ENCODE measurements at places on chromosomes 12 and 14. TPM values are rescaled to one million over a fixed set of nuclear protein-coding genes. Genes with fewer than 3 reads are reported as not detected.

GRCh38 chr12:112916270-112916669, 9.5 kb downstream of the OAS1 start:
- no peaks in the 10 kb centered on the region for H3K4me1 ChIP-seq
- no peaks in the 10 kb centered on the region for H3K27me3 ChIP-seq
- H3K36me3 ChIP-seq = no peaks in the 10 kb centered on the region
- no peak overlapping the region for H3K4me3 ChIP-seq

GRCh38 chr12:674272-674781, 11.1 kb upstream of the NINJ2 start:
- no peak overlapping the region for H3K4me3 ChIP-seq
- peaks cover 4% of the 10 kb centered on the region for H3K4me1 ChIP-seq
- no peak for DNase-seq
- no peak overlapping the region for H3K27ac ChIP-seq
- no peaks in the 10 kb centered on the region for H3K27me3 ChIP-seq
- no peaks in the 10 kb centered on the region for H3K36me3 ChIP-seq

DNA sequence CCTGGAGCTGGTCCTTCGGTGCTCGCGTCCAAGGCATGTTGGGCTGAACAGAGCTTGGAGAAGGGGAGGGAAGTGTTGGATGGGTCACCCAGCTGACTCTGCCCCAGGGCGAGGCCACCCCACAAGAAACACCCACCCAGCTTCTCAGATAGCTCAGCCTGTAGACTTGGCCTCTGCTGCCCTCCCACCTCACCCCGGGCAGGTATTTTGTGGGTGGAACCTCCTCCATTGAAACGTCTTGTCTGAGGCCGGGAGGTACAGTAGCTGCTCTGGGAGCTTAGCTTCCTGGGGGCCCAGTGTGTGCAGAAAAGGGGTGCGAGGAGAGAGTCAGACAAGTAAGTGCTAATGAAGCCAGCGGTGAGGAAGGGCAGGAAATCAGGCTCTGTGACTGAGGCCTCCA, 54.8 kb upstream of the TSPAN9 start:
- no peak overlapping the region for H3K4me3 ChIP-seq
- H3K36me3 ChIP-seq = no peaks in the 10 kb centered on the region
- H3K27me3 ChIP-seq = no peaks in the 10 kb centered on the region
- H3K27ac ChIP-seq = no peak overlapping the region
- H3K4me1 ChIP-seq = no peaks in the 10 kb centered on the region

GRCh38 chr14:102971314-102971713, 48.9 kb downstream of the AMN start:
- no peak overlapping the region for H3K4me3 ChIP-seq
- H3K4me1 ChIP-seq = no peaks in the 10 kb centered on the region
- no peaks in the 10 kb centered on the region for H3K36me3 ChIP-seq
- H3K27ac ChIP-seq = no peak overlapping the region

DNA sequence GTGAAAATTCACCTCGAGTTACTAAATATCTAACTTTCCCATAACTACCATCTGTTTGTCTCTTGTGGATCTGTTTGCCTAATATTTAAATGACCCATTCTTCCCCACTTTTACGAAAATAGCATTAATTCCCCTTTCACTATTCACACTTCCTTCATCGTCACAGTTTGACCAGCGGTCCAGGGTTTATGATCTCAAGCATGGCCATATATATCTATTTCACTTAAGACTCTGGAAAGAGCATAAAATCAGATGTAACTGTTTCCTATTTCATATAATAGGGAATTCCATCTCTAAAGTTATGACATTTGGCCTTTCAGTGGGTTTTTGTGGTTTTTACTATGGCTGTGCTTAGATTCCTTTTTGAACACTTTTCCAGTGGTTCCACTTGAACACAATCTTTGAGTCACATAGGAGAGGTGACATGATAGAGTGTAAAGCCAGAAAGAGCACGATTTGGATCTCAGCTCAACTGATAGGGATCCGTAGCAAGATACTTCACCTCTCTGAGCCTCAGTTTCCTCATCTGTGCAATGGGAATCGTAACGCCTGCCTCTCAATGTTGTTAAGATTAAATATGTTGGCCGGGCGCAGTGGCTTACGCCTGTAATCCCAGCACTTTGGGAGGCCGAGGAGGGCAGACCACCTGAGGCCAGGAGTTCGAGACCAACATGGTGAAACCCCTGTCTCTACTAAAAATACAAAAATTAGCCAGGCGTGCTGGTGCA, 754 bp upstream of the BCL2L14 start:
- no peak overlapping the region for H3K27ac ChIP-seq
- H3K36me3 ChIP-seq = no peaks in the 10 kb centered on the region
- no peaks in the 10 kb centered on the region for H3K27me3 ChIP-seq
- DNase-seq = no peak
- no peak overlapping the region for H3K4me3 ChIP-seq
- peaks cover 11% of the 10 kb centered on the region for H3K4me1 ChIP-seq

GRCh38 chr14:105123981-105124765, 44.4 kb downstream of the JAG2 start:
- peaks cover 5% of the 10 kb centered on the region for H3K27me3 ChIP-seq
- no peaks in the 10 kb centered on the region for H3K36me3 ChIP-seq
- no peak overlapping the region for H3K4me3 ChIP-seq
- DNase-seq = no peak
- H3K4me1 ChIP-seq = no peaks in the 10 kb centered on the region

- H3K4me3 ChIP-seq = no peak overlapping the region
- H3K4me1 ChIP-seq = peaks cover 22% of the 10 kb centered on the region
- no peak overlapping the region for H3K27ac ChIP-seq
- no peaks in the 10 kb centered on the region for H3K27me3 ChIP-seq
These were observed 86.7 kb downstream of the LRP6 start for GRCh38 chr12:12180136-12180535.

DNA sequence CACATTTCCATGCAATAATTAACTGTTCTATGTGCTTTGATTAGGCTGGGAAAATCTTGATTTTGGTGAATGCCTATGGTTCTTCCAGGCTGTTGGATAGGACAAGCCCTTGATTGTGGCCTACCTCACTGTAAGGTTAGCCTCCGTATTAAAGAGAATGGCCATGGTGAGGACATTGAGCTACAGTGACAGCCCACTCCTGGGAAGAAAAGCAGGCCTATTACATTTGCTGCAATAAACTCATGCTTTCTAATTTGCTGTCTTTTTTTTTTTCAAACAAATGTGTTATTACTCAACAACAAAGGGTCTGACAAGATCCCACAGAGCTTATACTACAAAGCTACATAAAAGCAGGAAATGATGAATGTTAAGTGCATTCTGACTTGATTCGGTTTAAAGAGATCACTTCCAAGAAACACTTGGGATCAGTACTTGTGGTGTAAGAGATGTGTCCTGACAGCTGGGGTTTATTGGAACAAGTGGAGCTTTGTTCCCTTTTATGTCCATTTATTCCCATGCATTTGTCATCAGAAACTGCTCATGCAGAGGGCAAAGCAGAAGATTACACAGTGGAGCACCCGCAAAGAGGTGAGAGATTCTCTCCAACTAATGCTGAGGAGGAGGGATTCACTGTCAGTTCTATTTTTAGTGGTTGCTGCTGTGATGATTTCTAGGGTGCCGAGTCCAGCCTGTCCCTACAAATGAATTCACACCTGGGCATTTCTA, 29.1 kb upstream of the KCNK10 start:
- no peaks in the 10 kb centered on the region for H3K36me3 ChIP-seq
- H3K4me3 ChIP-seq = no peak overlapping the region
- H3K27ac ChIP-seq = no peak overlapping the region
- no peak for DNase-seq

GRCh38 chr14:101781240-101782061, 19.9 kb downstream of the PPP2R5C start:
- H3K27me3 ChIP-seq = peaks cover 37% of the 10 kb centered on the region
- DNase-seq = peak; percentile 36
- H3K27ac ChIP-seq = no peak overlapping the region
- peak overlapping the region; percentile 71 for H3K4me3 ChIP-seq

- H3K4me3 ChIP-seq = no peak overlapping the region
- no peak overlapping the region for H3K27ac ChIP-seq
- no peaks in the 10 kb centered on the region for H3K4me1 ChIP-seq
- no peaks in the 10 kb centered on the region for H3K36me3 ChIP-seq
These were observed 183.8 kb downstream of the TTC7B start for GRCh38 chr14:90632451-90632850.

DNA sequence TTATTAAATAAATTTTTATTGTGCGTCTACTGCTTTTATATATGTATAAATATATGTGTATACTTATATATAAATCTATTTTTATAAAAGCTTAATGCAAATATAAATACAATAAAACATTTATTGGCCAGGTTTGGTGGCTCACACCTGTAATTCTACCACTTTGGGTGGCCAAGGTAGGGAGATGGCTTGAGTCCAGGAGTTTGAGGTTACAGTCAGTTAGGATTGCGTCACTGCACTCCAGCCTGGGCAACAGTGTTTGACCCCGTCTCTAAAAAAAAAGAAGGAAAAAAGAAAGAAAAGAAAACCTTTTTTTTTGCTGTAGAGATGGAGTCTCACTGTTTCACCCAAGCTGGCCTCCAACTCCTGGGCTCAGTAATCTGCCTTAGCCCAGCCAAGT, 20.9 kb downstream of the ACTR6 start:
- peaks cover 18% of the 10 kb centered on the region for H3K36me3 ChIP-seq
- H3K27me3 ChIP-seq = no peaks in the 10 kb centered on the region
- H3K27ac ChIP-seq = no peak overlapping the region
- H3K4me3 ChIP-seq = no peak overlapping the region

DNA sequence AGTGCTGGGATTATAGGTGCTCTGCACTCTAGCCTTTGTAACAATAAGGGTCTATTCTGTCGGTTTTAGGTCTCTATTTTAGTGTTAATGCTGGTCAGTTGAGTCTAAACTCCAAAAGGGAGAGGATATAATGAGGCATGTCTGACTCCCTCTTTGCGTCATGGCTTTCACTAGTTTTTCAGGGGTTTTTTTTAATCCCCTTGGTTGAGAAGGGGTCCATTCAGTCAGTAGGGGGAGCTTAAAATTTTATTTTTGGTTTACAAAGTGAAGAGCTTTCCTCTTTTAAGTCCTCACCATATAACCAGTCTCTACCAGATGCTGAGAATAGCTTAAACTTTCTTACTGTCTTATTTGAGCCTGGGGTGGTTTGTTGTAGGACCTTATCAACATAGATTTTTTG, 106.9 kb downstream of the PRKCH start:
- H3K4me1 ChIP-seq = no peaks in the 10 kb centered on the region
- H3K36me3 ChIP-seq = no peaks in the 10 kb centered on the region
- no peak overlapping the region for H3K27ac ChIP-seq

DNA sequence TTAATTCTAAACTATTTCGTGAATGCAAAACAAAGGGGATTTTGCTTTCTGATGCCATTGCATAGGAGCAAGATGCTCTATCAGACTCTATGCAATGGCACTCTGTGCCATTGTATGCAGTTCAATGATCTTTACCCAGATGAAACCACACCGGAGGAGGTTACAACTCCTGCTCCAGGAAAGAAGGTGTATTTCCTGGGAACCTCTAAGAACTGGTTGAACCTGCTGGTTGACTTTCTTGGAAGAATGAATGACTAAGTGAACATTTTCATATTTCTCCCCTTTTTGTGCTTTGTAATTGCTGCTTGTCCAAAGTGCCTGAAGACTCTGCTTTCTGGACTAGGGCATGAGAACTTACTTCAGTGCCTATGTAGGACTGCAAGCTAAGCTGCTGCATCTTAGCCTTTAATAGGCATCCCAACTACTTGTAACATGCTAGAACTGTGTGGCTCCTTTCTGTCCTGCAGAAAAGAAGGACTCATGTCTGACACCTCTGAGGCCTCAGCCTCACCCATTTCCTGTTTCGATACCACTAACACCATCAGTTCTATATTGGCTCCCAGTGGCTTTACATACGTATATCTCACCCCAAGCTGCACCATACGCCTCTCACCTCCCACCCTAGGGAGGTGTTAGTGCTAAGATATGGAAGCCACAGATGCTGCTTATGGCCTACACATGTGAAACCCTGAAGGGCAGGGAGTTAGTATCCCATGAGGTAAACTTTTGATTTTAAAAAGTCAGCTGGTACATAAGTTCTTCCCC, 193.5 kb upstream of the CNOT2 start:
- no peaks in the 10 kb centered on the region for H3K4me1 ChIP-seq
- no peaks in the 10 kb centered on the region for H3K27me3 ChIP-seq
- H3K27ac ChIP-seq = no peak overlapping the region
- no peak for DNase-seq

SYNDIG1L gene
- 0.40 TPM for total RNA-seq

HCAR2 gene
- not detected for total RNA-seq

C1R gene
- 8.8 TPM for total RNA-seq

TAC3 gene
- 13.8 TPM for total RNA-seq

DLK1 gene
- total RNA-seq = 1,018 TPM

SERPINA10 gene
- total RNA-seq = not detected

RNASE3 gene
- not detected for total RNA-seq

GDF3 gene
- total RNA-seq = not detected

Measured in neural progenitor cell (in vitro differentiated cells).